ENCODE measurements at places on chromosomes 5 and 9. TPM values are rescaled to one million over a fixed set of nuclear protein-coding genes. Genes with fewer than 3 reads are reported as not detected.

PNPLA7 gene
- total RNA-seq = 1.8 TPM

PLEKHG4B gene
- 0.28 TPM for total RNA-seq

GRCh38 chr9:106864373-106865143 is 1.6 kb downstream of the ZNF462 start:
- peaks cover 5% of the 10 kb centered on the region for H3K4me1 ChIP-seq
- H3K27ac ChIP-seq = peak overlapping the region; percentile 83
- H3K36me3 ChIP-seq = no peaks in the 10 kb centered on the region
- peak overlapping the region; percentile 79 for H3K4me3 ChIP-seq

DNA sequence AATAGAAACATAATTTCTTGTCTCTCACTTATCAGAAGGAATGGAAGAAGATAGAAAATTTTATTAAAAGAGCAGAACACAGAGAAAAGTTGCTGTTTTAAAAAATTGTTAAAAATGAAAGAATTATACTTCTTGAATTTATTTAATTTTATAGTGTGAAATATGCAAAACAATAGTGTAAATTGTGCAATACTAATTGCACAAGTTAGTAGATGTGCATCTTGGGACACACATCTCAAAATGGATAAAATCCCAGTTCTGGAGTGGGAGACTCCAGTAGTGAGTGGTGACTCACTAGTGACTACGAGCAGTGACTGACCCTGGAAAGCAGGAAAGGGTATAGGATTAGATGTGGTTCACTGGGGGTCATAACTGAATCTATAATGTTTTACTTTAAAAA is 223.2 kb downstream of the MSX2 start:
- no peak overlapping the region for H3K27ac ChIP-seq
- DNase-seq = no peak
- H3K4me3 ChIP-seq = no peak overlapping the region
- H3K36me3 ChIP-seq = no peaks in the 10 kb centered on the region

GRCh38 chr5:141638771-141639170 is 2.0 kb downstream of the RELL2 start:
- no peak overlapping the region for H3K4me3 ChIP-seq
- no peaks in the 10 kb centered on the region for H3K27me3 ChIP-seq
- peaks cover 9% of the 10 kb centered on the region for H3K4me1 ChIP-seq
- H3K27ac ChIP-seq = no peak overlapping the region
- no peaks in the 10 kb centered on the region for H3K36me3 ChIP-seq

- peaks cover 21% of the 10 kb centered on the region for H3K4me1 ChIP-seq
- no peaks in the 10 kb centered on the region for H3K36me3 ChIP-seq
- peak; percentile 37 for DNase-seq
- no peak overlapping the region for H3K27ac ChIP-seq
Observed at GRCh38 chr5:154421868-154422267, 23.9 kb upstream of the SAP30L start.

DNA sequence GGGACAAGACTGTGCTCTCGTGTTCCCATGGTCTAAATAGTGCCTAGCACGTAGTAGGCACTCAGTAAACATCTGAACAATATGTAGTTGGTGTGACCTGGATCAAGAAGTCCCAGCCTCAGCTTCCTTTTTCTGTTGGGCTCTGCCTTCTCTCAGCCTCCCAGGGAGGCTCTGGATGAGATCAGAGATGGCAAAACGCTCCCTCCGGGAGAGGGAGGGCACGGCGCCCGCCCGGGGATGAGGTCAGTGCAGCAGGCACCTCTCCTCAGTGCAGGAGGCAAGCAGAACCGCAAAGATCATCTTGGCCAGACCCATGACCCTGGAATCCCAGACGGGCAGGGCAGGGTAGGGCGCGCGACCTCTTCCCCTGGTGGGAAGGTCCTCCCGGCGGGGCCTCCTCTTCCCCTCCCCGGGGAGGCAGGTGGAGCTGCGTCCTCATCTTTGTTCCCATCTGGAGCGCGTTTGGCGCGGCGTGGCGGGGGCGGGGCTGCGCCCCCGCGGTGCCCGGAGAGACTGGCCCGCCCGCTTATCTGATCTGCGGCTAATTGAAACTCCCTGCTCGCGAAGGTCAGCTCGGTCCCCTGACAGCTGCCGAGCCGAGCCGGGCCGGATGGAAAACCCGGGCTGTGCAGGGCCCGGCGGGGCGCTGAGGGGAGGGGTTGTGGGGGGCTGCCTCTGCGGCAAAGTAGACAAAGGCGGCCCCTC is 60.9 kb downstream of the CXXC5 start:
- H3K36me3 ChIP-seq = no peaks in the 10 kb centered on the region
- DNase-seq = peak; percentile 87
- peaks cover 39% of the 10 kb centered on the region for H3K4me1 ChIP-seq
- peak overlapping the region; percentile 85 for H3K27ac ChIP-seq
- H3K4me3 ChIP-seq = peak overlapping the region; percentile 53

All from A673 (cell line).